Stimulated activated CD4-positive, alpha-beta T cell treated with anti-CD3 and anti-CD28 coated beads, Interleukin-2, amount 100 ng/mL, for 24 hours (primary cell): ENCODE measurements at places on chromosomes 5 and 9.

GRCh38 chr9:133843751-133844397 lies 105.7 kb upstream of the SARDH start:
- DNase-seq: no peak

- DNase-seq: no peak
These were observed 215.8 kb downstream of the FRMD3 start for GRCh38 chr9:83322438-83322837.

- DNase-seq: no peak
These were observed 16.2 kb downstream of the PGGT1B start for GRCh38 chr5:115246361-115246991.

DNA sequence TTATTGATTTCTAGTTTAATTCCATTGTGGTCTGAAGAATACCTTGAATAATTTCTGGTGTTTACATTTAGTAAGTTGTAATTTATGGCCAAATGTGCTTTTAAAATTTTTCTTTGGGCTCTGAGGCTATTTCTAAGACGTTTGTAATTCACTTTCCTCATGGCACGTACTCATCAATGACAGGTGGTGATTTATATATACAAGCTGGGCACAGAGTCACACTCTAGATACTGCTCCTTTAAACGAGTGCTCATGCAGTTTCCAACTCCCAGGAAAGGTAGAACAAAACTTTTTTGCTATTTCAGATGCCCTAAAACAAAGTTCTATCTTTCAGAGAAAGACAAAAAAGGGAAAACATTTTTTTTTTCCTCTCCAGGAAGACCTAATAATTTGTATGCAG lies 146.9 kb downstream of the AUH start:
- DNase-seq: no peak

- DNase-seq: peak; percentile 29
These were observed 464 bp downstream of the CEMIP2 start for GRCh38 chr9:71767776-71768321.

DNA sequence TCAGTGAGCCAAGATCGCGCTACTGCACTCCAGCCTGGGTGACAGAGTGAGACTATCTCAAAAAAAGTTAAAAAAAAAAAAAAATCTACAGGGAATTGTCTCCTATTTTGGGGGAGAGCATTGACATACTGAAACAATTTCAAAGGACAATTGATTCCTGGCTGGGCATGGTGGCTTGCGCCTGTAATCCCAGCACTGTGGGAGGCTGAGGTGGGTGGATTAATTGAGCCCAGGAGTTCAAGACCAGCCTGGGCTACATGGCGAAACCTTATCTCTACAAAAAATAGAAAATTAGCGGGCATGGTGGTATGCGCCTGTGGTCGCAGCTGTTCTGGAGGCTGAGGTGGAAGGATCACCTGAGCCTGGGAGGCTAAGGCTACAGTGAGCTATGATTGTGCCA lies 30.6 kb downstream of the GPR107 start:
- no peak for DNase-seq

GRCh38 chr5:171477101-171477500 lies 57.7 kb downstream of the FGF18 start:
- no peak for DNase-seq

DNA sequence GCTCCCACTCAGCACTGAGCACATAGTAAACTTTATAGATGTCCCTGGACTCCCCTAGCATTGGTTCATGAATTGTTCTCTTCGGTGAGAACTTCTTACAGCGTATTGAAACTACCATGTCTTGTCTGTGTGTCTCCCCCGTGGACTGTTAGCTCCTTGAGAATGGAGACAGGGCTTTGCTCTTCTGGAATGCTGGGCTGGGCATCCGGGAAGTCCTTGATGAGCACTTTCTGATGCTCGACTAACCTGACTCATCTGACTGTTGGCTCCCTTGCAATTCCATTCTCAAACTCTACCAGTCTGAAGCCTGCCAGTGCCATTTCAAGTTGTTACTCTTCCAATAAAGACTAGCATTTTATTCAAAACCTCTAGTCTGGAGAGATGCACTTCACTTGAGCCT lies 15.0 kb upstream of the PFDN1 start:
- no peak for DNase-seq

GRCh38 chr9:82593501-82593900 lies 469.4 kb downstream of the RASEF start:
- DNase-seq: no peak

- DNase-seq: no peak
These were observed 14.1 kb downstream of the ASPN start for GRCh38 chr9:92468206-92468605.

DNA sequence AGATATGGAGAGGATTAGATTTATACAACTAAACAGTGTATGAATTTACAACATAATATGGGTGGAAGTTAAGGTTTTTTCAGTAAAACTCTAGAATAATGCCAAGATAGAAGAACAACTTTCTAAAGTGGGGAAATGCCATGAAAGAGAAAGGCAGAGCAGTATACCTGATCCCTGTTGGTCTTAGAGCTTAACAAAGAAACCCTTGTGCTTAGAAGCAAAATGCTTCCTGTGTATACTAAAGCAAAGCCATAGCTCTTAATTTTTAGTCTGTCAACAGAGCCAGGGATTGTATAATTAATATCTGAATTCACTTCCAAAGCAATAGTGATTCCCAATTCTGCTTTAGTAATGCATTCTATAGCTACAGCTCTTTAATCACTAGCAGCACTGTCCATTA lies 14.4 kb downstream of the C9orf85 start:
- DNase-seq: no peak

DNA sequence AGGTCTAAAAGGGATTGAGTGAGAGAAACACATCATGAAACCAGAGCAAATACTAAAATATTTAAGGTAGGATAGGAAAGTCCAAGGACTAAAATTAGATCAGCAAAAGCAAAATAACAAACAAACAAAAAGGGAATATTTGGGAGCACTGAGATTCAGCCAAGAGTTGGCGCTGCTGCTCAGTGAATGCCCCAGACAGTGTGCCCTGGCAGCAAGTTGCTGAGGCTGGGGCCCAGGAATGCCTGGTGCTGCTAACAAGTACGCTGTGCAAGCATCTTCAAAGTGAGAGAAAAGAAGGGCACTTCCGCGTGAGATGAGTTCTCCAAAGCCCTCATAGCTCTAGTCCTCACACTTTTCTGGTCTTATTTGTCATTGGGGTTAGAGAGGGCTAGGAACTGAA lies 603.3 kb downstream of the EFNA5 start:
- DNase-seq: no peak

GRCh38 chr9:71885467-71885866 lies 25.5 kb downstream of the ABHD17B start:
- DNase-seq: no peak

- DNase-seq: no peak
These were observed 2.1 kb downstream of the NR3C1 start for GRCh38 chr5:143401227-143402016.

DNA sequence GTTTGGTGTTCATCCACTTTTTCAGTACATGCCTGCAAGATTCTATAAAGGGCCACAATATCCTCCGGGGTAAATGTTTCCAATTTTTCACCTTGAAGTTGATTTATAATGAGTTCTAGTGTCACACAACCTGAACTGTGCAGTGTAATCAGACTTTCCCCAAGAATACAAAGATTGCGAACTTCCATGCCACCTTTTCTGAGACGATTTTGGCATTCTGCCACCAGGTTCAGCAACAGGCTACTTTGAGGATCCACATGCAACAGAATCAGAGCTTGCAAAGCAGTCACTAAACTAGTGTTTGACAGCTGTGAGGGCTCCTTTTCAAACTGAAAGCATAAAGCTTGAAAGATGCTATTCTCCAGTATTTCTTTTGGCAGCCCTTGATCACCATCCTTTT lies 1.6 kb downstream of the FASTKD3 start:
- no peak for DNase-seq

DNA sequence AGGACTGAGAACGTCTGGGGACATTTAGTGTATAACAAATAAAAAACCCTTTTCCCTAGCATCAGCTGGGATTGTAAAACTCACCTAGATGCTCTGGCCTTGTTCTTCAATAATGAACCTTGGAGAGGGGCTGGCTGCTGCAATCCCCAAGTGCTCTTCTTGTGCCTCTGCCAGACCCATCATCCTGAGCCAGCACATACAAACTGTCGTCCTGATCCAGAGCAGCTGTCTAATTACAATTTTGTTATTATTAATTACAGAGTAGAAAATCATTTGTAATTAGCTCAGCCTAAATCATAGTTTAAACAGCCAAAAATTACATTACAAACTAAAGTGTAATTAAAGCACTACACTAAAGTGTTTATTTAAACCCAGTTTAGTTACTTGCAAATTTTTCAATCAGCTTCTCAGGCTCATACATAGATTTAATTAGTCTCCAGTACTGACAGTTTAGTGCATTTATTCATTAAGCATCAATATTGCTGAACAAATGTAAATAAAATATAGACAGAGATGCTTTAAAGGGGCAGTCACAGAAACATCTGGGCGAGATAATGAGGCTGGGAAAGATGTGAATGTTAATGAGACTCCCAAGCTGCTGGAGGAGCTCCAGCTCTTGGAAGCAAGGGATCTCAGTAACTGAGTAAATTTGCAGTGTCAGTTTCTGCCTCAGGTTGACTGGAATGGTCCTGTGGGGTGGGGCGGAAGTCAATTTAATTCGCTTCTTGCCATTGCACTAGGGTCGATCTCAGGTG lies 632.3 kb upstream of the TLE4 start:
- no peak for DNase-seq

GRCh38 chr9:78239506-78239905 lies 3.6 kb downstream of the CEP78 start:
- DNase-seq: no peak

DNA sequence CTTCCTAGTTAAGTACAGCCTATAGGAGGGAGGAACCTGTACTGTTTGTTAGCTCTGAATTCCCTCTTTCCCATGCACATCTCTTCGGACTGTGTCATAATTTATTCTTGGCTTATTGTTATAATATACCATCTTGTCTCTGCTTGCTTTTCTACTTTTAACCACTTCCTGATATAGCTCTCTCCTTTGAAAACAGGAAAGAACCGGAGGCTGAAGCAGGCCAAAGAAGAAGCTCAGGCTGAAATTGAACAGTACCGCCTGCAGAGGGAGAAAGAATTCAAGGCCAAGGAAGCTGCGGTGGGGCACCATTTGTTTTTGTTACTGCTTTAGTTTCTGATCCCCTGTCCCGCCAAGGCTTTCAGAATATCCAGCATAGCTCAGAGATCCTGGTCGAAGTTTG lies 4.8 kb downstream of the ATP6V1G1 start:
- peak; percentile 25 for DNase-seq
